NCI-H524 treated with DMSO at 0.1 percent for 48 hours (cell line): ENCODE measurements at places on chromosomes 12 and 14.

DNA sequence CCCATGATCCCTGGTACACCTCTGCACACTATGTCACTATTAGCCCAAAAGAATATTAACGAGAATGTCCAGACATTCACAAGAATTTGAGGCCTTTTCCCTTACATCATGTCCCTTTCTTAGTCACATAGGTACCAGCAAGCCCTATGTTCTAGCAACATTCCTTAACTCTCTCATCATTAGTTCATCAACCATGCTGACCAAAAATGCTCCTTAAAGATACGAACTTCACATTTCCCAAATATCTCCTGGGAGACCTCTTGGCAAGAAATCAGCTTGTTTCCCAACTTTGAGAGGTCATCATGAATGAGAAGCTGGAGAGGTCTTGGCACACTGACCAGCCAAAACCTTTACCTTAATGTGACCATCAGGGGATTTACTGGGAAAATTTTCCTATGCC is 4.6 kb downstream of the SALL2 start:
- no peak for DNase-seq

DNA sequence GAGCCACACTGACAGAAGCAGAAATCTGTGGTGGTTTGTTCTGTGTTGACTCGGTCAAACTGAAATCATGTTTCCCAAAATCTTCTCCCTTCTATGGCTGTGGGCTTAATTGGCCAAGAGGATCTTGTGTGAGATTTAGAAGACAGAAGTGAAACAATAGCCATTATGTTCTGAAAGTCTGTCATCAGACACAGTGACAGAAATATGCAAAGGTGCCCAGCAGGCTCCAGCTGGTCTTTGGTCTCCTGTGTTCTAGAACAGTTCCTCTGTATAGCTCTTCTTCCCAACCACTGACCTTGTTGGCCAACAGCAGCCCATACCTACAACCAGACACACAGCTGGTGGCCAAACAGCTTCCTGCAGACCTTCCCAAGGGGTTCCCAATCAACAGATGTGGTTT is 25.0 kb upstream of the COCH start:
- DNase-seq, result no peak

DNA sequence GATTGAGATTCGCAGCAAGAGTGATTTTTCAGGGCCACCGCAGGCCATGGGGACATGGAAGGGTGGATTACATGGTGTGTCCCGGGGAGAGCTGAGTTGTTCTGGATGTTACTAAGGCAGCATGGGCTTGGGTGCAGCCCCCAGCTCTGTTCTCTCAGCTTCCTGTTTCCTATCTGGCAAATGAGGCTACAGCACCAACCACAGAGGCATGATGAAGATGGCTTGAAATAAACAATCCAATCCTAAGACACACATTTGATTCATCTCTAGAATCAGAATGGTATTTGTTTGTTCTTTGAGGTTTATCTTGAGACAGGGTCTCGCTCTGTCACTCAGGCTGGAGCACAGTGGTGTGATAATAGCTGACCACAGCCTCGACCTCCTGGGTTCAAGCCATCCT is 21.6 kb downstream of the GLTP start:
- DNase-seq, result no peak

DNA sequence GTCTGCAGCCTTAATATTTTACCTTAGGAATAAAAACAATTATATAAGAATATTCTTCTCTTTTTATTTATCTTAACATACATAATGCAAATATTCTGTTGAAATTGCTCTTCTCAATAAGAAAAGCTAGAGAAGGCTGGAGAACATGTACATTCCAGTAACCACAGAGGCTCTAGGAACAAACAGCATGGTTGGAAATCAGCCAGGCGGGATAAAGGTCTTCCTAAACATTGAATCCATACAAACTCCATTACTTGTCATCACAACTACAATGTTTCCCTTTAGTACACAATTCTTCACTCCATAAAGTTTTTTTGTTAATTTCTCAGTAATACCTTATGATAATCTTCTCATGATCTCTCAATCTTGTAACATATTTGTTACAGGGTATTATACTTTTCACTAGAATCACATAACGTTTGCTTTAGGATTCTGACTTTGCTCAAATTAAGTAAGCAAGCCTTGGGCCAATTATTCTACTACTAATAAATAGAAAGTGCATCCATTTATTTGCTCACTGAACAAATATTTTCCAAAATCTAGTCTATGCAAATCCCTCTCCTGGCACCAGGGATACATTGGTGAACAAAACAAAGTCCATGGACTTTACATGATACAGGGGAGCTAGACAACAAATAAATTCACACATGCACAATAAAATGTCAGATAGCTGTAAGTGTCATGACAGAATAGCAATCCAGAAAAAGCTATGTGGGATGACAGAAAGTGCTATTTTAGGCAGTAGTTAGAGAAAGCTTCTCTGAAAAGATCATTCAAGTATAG is 237.5 kb upstream of the TMTC1 start:
- no peak for DNase-seq

- no peak for DNase-seq
These were observed 3.0 kb upstream of the GPR162 start for GRCh38 chr12:6818645-6819044.

DNA sequence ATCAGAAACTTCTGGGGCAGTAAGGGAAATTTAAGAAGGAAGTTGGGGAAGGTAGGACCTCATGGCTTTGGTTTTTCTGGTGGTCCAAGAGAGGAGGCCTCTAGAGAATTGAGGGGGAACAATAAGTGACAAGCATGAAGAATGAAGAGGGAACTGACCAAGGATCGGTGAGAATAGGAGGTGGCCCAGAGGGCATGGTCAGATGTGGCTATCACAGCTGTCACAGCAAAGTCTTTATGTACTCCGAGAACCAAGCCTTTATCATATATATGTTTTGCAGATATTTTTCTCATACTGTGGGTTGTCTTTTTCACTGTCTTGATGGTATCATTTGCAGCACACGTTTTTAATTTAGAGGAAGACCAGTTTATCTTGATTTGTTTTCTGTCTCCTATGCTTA is 64.3 kb downstream of the PPP2R5C start:
- no peak for DNase-seq

DNA sequence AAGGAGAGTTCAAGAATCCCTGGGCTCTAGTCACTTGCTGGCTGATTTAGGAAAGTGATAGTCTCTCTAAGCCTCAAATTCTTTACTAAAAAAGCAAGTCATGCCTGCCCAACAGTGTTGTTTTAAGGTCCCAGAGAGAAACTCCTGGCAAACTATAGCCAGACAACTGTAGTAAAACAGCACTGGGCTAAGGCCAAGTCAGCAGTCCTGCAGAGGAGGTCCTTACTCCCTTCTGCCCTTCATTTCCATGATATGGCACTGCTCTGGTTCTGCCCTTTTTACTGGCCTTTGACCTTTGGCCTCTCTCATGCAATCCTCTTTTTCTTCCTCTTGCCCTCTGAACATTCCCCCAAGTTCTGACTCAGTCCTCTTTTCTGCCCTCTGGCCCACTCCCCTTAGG is 74.9 kb downstream of the VWF start:
- DNase-seq, result no peak

DNA sequence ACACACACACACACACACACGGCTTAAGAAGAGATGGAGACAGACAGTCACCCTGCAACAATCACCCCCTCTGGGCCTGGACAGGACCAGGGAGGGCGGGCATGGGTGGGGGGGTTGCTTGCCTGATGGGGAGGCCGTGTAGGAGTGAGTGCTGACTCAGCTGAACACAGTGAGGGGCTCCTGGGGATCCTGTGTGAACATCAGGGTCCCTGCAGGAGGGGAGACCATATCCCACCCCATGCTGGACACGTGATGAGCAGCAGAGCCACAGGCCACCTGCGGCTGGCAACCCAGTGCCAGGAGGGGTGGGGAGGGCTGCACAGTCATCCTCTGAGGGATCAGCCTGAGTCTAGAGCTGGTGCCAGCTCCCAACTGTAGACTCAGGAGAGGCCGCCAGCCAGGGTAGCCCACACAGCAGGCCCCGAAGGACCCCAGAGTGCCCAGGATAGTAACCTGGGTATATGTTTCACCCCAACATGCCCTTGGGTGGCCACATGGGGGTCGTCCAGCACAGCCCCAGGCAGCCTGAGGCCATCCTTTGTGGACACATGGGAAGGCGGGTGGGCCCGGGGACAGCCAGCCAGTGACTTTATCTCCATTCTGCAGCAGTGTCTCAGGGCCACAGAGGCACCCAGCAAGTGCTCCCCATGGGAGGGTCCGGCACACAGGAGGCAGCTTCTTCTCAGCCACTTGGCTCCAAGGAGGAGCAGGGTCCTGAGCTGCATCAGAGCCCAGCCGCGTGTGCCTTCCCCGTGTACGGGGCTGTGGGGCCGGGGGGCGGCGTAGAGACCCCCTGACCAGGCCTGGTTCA is 73.7 kb upstream of the SFSWAP start:
- no peak for DNase-seq

GRCh38 chr14:93566065-93566693 is 135.4 kb downstream of the UNC79 start:
- DNase-seq, result no peak

DNA sequence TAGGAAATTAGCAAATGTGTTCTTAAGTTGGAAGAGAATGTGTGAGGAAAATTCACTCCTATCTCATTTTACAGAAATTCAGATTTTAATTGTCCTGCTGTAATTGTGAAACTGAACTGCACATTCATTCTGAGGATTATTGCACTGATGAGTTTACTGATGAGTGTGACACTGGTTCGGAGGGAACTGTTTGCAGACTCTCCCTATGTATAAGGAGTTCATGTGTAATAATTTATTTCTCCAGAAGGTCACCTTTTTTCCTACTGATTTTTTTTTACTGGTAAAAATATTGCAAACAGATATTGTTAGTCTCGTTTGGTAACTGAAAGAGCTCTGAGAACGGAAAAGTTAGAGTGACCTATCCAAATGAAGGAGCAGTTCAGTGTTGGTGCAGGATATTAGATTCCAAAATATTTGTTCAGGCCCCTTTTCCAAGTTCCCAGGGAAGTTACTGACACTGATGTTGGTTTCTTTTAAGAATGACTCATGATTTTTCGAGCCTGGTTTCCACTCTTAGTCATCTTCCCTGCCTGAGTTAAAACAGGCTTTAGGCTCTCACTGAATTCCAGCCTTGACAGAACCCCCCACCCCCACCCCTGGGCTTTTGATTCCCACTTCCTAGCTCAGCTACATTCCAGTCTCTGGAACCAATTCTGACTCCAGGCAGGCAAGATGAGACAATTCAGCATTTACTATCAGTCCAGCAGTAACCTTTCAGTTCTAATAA is 18.4 kb downstream of the ANO6 start:
- DNase-seq, result no peak

- DNase-seq, result no peak
These were observed 126.0 kb upstream of the ATP2B1 start for GRCh38 chr12:89834676-89835075.

DNA sequence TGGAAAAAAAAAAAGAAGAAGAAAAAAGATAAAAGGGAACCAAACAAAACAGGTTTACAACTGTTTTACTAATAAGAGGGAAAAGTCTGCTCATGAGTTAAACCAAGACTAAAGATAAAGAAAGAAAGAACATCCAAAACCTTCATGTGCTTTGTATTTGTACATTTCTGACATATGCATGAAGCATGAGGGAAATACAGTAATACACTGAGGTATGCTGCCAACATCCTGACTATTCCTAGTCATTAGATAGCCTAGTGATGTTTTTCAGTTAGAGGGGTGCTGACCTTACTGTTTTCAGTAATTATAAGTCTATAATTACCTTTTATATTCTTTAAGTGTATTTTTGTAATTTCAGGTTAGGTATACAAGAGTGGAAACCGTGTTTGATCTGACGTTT is 793.3 kb downstream of the DIO2 start:
- no peak for DNase-seq

GRCh38 chr12:104384141-104384880 is 72.4 kb upstream of the CHST11 start:
- no peak for DNase-seq

GRCh38 chr12:55696141-55696540 is 11.6 kb downstream of the ITGA7 start:
- no peak for DNase-seq

DNA sequence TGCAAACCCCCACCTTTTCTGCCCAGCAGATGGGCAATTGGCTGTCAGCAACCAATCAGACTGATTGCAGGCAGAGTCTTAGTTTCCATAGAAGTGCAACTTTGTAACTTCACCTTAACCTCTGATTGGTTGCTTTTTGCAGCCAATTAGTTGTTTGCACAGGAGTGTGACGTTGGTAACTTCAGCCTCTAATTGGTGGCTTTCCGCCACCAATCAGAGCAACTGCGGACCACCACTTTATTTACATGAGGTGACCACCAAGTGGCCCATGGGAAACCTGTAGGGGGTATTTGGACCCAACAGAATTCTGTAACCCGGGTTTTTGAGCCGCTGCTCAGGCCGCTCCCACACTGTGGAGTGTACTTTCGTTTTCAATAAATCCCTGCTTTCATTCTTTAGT is 32.3 kb downstream of the CDKN1B start:
- DNase-seq, result no peak

- no peak for DNase-seq
These were observed 32.0 kb upstream of the SPPL3 start for GRCh38 chr12:120936197-120936596.

GRCh38 chr12:132436791-132437251 is 53.1 kb upstream of the FBRSL1 start:
- DNase-seq, result no peak

- no peak for DNase-seq
These were observed 14.5 kb downstream of the KRAS start for GRCh38 chr12:25236190-25236589.

GRCh38 chr12:6383572-6384498 is at the start of gene LTBR:
TSS of gene LTBR (plus strand) at chr12:6384162. CDS start at chr12:6384359, 197 bp downstream.
- DNase-seq, result no peak

- DNase-seq, result no peak
These were observed 507 bp downstream of the BAZ2A start for GRCh38 chr12:56629459-56630179.

DNA sequence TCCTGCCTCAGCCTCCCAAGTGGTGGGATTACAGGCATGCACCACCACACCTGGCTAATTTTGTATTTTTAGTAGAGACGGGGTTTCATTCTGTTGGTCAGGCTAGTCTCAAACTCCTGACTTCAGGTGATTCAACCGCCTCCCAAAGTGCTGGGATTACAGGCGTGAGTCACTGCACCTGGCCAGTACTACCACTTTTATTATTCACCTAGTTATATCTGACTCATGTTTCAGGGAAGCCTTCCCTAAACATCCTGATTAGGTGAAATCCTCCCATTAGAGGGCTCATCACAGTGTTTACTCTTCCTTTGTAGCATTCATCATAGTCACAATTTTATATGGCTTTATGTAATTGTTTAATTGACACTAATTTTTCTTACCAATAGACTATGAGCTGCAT is 295.3 kb upstream of the SOX5 start:
- no peak for DNase-seq

GRCh38 chr12:59839514-59839913 is 243.7 kb downstream of the SLC16A7 start:
- DNase-seq, result no peak

- no peak for DNase-seq
These were observed 163.2 kb downstream of the PAX9 start for GRCh38 chr14:36824854-36825253.

- DNase-seq, result no peak
These were observed 47.8 kb downstream of the MYRFL start for GRCh38 chr12:69872804-69873203.

GRCh38 chr12:119780786-119781434 is 96.2 kb downstream of the CIT start:
- DNase-seq, result no peak

GRCh38 chr12:10967409-10967808 is 19.3 kb downstream of the TAS2R50 start:
- DNase-seq, result no peak

- no peak for DNase-seq
These were observed 331.6 kb upstream of the STXBP6 start for GRCh38 chr14:25381498-25381897.

- DNase-seq, result peak; percentile 37
These were observed 323 bp downstream of the VTI1B start for GRCh38 chr14:67674139-67674479.

- no peak for DNase-seq
These were observed 406.2 kb upstream of the FLRT2 start for GRCh38 chr14:85123755-85124154.
